ENCODE measurements at places on chromosomes 5 and 9.

DNA sequence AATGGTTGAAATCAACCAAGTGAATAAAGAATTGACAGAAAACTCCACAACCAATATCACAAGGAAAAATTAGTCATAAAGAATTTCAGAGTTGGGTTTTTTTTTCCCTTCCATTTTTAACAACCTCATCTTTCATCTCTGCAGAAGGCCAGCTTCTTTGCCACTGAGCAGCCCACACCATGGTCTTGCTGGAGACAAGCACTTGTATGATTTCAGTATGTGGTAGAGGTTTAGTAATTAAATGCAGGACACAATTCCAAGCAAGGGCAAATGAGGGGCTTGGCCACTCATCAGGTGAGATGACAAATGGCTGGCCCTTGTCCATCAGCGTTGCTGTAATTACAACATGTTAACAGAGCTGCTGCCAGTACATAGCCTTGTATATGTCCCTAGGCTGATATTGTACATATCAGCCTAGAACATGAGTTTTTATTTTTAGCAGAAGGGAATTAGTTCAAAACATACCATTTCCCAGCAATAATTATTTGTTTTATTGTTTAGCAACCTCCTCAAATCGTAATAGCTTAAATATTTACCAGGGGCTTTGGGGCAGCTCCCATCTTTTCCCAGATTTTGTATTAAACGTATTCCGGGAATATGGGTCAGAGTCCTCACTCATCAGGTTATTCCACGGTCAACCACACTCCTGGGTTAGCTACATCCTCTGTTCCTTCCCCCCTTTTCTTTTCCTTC is 5.0 kb upstream of the C9 start:
- no peak for DNase-seq

- DNase-seq = no peak
These were observed 350.7 kb upstream of the TLE4 start for GRCh38 chr9:79221084-79221483.

- peak; percentile 24 for DNase-seq
These were observed 548.6 kb upstream of the TLE4 start for GRCh38 chr9:79023134-79023580.

DNA sequence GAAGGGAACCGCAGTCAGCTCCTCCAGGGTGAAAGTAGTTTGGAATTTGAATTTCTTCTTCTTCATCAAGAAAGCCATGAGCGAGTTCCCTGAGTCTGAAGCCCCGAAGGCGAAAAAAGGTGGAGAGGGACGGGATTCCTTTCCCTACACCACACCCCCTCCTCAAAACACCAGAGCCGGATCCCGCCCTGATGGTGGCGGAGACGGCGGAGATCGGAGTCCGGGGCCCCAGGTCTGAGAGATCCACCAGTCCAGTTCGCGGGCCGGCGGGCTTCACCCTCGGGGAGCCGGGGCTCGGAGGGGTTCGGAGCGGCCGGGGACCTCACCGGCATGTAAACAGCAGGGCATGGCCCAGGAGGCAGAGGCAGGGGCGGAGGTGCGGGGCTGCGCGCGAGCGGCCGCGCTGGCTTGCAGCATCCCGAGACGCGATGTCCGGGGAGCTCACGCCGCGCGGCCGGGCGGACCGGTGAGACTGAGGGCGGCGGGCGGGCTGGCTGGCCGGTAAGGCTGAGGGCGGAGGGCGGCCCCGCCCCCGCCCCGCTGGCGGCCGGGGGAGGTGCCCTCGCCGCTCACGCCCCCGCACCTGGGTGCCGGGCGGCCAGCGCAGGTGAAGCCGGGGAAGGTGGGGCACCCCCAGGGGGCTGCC is 606 bp downstream of the EEIG1 start:
- DNase-seq = no peak

GRCh38 chr5:126103868-126104267 is 319.3 kb upstream of the GRAMD2B start:
- no peak for DNase-seq

GRCh38 chr5:9324348-9325077 is 221.4 kb downstream of the SEMA5A start:
- DNase-seq = peak; percentile 20

DNA sequence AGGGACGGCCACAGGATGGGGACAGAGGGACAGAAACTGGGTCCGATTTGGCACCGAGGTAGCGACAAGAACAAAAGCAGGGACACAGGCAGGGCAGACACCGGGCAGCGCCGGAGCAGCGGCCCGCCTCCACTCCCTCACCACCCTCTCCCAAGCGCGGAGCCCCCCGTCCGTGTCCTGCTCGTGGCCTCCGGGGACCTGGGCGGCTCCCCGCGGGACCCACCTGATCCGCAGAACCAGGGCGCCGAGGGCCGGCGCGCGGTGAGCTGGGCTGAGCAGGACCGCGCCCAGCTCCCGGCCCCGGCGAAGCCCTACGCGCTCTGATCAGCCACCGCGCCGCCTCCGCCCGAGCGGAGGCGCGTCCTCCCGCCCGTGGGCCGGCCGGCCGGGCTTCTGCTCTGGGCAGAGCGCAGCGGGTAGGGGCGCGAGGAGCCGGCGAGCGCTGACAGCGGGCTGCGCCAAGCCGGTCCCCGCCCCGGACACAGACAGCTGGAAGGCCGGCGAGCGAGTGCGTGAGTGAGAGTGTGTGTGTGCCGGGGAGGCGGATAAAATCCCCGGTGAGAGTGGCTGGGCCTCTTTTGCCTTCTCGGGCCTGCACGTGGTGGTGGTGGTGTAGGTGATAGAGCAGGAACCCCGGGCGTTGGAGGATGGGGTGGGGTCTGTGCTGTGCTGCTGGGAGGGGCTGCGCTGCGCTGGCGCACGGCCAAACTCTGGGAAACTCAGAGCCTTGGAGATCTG is at the start of gene GGTA1:
Gene GGTA1, minus strand, starts transcription at position 418 of the 738 bp plus-strand sequence. CDS start 31,922 bp downstream, outside the sequence.
- DNase-seq = no peak

DNA sequence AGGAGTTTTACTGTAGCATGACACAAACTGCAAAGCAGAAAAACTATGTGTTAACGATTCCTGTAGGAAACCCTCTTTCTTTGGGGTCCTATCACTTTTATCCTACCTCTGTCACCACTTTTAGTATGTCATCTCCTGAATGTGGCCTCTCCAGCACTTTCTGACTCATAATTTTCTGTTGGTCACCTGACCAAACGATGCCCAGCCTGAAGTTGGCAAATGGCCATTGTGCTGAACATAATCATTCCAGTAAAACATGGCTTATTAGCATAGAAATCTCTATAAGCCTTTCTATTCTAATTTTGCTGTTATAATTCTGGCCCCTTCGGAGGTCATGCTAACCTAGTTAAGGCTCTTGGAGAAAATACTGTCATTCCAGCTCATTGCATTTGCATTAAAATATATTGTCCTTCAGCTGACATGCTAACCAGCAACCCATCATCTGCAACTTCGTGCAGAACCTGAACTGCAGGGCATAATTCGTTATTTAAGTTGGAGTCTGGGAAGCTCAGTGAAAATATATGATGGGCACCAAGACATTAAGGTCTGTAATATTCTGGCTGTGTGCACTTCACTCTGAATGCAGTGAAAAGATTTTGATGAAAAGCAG is 140.3 kb downstream of the NMUR2 start:
- DNase-seq = no peak

DNA sequence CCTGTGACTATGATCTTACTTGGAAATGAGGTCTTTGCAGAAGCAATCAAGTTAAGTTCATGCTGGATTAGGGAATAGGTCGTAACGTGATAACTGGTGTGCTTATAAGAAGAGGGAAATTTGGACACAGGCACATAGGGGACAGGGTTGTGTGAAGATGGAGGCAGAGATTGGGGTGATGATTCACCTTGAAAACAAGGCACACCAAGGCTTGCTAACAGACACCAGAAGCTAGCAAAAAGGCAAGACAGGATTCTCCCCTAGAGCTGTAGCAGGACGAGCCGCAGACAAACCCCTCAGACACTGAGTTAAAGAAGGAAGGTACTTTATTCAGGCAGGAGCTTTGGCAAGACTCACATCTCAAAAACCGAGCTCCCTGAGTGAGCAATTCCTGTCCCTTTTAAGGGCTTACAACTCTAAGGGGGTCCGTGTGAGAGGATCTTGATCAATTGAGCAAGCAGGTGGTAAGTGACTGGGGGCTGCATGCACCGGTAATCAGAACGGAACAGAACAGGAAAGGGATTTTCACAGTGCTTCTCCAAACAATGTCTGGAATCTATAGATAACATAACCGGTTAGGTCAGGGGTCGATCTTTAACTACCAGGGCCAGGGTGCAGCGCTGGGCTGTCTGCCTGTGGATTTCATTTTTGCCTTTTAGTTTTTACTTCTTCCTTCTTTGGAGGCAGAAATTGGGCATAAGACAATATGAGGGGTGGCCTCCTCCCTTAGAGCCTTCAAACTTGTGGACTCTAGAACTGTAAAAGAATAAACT is 57.5 kb upstream of the S1PR3 start:
- no peak for DNase-seq

DNA sequence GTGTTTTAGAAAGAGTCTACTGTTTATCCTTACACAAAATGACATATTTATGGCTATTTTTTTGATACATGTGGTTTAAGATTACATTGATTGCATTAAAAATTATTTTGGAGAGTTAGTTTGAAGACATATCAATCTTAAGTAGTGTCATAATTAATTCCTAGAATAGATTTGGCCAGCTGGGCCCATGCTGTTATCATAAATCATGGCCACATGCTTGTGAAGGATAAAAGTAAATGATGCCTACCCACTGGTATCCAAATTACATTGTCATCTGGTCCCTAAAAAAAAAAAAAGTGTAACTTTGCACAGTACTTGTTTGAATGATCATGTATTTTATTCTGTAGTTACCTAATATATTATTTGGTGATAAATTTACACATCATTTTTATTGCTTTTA is 96.9 kb downstream of the PARP8 start:
- DNase-seq = no peak

DNA sequence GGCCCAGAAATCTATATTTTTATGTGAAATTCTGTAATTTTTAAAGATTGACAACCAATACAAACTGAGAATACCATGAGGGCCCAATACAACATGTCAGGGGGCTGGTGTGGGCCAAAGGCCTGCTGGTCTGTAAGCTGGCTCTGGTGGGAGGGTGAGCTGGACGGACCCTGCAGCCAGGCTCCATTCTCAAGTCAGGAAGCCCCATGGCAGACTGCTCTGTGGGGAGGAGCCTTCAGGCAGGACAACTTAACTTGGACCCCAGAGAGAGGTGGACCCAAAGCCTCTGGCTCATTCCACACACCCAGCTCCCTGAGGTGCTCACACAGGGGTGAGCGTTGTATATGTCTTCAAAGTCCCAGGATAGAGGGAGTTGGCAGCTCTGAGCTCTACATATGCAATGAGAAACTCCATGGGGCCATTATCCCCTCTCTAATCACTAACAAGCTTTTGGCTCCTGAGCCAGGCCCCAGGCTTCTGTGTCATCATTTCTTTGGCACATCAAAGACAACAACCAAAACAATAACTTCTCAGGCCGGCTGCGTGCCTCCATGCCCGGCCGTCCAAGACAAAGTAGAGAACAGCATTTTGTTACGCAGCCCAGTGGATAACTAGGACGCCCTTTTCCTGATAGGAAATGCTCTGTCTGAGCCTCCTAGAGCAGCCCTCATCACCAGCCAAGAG is 6.4 kb downstream of the SEPTIN8 start:
- DNase-seq = no peak

DNA sequence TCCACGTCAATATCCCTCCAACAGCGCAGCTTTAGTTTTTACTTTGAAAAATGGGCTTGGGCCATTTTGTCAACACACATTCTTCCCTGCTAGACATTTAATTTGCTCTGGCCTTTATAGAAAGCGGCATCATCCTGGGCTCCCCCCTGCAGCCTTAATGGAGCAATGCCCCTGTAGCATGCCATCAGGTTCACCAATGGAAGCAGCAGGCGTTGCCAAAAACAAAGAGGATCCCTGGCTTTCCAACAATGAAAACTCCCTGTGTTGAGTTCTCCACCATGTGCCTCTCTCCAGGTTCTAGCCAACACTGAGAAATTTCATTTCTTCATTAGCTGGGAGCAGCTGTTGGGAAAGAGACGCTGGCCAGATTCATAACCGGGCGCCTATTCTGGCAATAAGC is 139.5 kb downstream of the ZNF622 start:
- no peak for DNase-seq
